ENCODE measurements at places on chromosomes 7 and 10.

DNA sequence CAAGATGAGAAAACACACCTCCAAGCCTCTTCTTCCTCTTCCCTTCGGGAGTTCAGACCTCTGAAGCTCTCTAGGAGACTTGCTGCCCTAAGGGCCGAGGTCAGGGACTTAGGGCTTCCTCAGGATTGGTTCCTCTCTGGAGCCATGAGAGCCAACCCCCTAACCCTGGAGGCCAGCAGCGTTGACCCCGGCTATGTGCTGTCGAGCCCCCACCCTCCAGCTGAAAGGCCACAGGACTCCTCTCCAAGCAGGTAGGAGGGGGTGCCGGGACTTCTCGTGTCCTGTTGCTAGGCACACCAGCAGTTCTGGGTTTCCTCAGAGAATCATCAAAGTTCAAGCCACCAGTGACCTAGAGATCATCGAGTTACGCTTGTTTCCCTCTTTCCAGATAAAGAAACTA lies 87.4 kb downstream of the ARHGAP22 start:
- no peak for DNase-seq

DNA sequence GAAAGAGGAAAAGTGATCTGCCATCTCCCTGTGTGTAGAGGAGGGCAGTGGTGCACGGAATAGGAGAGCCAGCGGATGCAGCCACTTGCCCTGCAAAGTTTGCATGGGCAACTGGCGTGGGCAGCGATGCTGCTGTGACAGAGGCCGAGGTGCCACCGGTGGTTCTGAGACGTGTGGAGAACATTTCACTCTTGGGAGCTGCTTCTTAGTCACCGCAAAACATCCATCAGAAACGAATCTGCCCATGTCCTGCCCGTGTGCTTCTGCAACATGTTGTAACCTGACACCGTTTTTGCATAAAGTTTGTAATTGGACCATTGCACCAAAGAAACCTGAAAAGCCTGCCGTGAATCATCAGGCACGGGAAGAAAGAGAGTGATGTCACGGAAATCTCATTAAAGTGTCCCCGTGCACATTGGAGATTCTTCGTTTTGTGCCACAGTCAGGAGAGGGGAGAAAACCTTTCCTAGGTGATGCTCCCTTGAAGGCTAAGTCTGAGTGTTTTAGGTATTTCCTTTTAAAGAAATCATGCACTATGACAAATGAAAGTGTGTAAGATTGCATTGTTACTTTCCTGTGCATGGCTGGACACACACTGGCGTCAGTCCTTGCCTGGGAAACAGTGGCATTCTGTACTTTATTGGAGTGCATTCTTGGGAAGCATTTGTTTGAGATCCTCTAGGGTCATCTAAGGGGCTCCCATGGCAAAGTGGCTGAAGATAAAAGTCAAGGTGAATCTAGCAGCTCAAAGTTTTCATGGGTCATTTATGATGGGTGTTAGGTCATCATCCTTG lies 302.6 kb downstream of the KLF6 start:
- peak; percentile 95 for DNase-seq

DNA sequence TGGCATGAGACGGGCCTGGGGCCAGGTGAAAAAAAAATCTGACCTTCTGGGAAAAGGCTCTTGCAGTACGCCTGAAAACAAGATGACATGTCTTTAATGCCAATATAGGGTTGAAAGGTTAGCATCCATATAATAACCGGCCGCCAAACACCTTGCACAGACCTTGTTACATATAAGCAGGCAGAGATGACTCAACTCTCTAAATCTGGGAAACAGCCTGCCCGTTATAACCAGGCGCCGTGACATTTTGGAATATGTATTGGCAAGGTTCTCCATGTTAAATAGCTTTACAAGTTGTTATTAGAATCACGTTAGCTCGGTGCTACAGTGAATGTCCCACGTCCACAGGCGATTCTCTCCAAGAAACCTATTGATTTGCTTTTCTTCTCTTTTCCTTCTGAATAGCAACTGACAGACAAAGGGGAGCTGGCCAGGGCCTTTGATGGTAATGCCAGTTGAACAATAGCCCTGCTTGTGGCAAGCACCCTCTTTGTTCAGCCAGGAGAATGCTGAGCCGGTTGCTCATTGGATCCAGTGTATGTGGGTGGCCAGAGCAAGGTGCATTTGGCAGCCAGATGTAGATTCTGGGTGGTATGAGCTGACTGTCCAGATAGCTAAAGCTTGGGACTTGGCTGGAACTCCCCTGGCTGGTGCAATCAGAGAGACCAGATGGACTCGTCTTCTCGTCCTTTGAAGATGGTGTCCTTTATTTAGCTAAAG lies 80.1 kb upstream of the AUTS2 start:
- DNase-seq = no peak

GRCh38 chr7:128373606-128374005 lies 12.1 kb upstream of the PRRT4 start:
- no peak for DNase-seq

GRCh38 chr7:148622887-148623585 lies 32.5 kb downstream of the C7orf33 start:
- no peak for DNase-seq

DNA sequence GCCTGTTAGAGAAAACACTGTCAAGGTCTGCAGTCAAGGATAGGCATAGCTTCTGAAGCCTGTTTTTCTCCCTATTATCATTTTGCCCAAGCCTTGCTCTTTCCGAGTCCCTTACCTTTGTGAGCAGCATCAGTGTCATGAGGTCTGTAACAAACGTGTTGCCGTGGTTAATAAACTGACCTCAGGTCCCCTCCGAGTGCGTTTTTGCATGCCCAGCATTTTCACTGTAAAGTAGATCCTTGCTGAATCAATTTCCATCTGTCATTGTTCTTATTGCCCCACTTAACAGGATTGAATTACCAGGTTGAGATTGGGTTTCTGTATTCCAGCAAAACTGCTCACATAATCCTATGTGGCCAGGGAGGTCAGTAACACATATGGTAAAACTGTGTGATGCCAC lies 110.3 kb downstream of the ZNF248 start:
- DNase-seq = no peak

- no peak for DNase-seq
Measured at GRCh38 chr10:45442662-45443061, 68.6 kb downstream of the ALOX5 start.

DNA sequence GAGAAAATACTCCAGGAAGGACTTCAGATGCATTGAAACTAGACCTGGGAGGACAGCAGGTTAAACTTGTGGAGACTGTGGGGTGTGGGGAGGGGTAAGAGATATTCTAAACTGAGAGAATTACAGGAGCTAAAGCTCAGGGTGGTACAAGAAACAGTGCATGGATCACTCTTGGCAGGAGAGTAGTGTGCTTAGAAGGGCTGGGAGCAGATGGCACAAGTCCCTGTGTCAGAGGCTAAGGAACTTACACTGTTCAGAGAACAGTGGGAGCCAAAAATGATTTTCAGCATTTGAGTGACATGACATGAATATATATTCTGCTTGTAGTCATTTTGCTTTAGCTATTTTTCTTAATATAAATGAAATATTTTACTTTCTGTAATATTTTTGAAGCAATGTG lies 36.0 kb upstream of the LAMB1 start:
- DNase-seq = no peak

DNA sequence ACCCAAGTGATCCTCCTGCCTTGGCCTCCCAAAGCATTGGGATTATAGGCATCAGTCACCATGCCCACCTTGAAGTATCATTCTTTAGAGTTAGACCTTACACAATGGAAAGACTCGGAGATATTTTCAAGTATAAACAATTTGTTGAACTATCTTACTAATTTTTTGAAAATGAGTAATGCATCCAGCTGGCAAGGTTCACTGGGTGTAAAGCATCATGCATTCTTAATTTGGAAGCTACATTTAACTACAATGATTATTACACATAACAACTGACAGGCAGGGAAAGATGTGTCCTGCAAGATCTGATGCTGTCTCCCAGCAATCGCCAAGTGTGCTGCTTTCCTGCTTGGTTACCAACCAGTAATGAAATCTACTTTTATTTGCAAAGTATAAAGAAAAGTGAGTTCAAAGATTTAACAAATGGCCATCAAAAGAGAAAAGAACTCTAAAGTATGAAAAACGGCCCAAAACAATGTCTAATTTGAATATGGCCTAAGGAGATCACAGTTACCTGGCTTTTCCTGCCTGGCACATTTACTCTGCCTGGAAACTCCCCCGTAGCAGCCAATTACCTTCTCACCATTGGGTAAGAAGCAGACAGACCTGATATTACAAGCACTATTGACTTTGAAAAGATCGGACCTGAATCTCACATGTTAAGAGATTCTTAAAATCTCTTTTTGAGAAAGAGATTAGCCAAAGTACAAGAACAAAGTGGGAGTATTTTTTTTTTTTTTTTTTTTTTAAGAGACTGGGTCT lies 59.3 kb upstream of the NMT2 start:
- peak; percentile 74 for DNase-seq

DNA sequence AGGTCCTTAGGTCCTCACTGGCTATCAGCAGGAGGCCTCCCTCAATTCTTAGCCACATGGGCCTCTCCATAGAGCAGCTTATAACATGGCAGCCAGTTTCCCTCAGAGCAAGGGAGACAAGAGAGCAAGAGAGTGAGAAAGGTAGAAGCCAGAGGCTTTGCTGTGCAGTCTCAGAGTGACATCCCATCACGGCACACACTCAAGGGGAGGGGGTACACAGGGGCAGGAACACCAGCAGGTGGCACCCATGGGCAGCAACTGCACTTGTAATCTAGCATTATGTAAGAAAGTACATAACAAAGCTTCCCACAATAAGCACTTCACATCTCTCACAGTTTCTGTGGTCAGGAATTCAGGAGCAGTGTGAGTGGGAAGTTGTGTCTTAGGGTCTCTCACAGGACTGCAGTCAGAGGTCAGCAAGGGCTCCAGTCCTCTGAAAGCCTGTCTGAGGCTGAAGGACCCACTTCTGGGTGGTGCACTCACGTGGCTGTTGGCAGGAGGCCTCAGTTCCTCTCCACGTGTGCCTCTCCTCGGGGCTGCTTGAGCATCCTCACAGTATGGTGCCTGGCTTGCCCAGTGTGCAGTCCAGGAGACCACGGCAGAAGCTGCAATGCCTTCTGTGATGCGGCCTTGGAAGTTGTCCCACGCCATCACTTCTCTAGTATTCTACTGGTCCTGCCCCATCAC lies 159.4 kb downstream of the OAT start:
- no peak for DNase-seq

GRCh38 chr7:105910172-105910571 lies 33.8 kb upstream of the ATXN7L1 start:
- no peak for DNase-seq

GRCh38 chr7:120743128-120743527 lies 114.8 kb downstream of the TSPAN12 start:
- DNase-seq = no peak

DNA sequence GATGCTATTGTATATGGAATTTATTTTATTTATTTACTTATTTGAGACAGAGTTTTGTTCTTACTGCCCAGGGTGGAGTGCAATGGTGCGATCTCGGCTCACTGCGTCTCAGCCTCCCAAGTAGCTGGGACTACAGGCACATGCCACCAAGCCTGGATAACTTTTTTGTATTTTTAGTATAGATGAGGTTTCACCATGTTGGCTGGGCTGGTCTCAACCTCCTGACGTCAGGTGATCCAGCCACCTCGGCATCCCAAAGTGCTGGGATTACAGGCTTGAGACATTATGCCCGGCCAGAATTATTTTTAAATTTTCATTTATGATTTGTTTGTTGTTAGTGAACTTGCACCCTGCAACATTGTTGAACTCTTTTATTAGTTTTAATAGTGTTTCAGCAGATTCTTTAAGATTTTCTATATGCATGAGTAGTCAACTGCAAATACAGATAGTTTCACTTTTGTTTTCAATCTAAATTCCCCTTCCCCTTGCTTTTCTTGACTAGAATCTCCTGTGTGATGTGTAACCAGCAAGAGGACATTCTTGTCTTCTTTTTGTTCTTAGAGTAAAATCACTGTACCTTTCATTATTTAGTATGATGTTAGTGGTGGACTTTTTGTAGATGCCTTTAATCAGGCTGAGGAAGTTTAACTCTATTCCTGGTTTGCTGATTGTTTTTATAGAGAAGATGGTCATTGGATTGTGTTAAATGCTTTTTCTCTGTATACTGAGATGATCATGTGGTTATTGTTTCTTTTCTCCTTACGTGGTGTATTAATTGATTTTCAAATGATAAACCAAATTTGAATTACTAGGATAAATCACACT lies 27.8 kb downstream of the ZNF33A start:
- DNase-seq = peak; percentile 8

GRCh38 chr10:130382031-130382430 lies 245.8 kb downstream of the GLRX3 start:
- no peak for DNase-seq

GRCh38 chr10:45308707-45309106 lies 6.7 kb downstream of the OR13A1 start:
- DNase-seq = no peak

DNA sequence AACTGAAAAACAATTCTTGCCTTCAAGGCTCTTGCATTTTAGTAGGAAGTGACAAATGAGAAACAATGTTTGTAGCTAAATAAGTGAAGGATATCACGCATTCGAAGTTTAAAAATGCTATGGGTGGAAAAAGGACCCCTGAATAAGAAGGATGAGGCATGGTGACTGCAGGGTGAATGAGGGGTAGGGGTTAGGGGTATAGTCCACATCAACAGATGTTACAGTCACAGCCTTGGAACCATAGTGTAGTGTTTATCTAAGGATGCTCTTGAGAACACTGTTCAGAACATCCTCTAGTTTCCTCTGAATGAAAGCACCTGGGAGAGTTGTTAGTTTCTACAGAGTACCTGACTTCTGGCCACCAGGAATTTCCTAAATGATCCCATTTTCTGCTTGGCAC lies 157.0 kb downstream of the RELN start:
- DNase-seq = no peak
